ENCODE measurements at places on chromosomes 1 and 21.

- DNase-seq: no peak
These were observed 76.3 kb downstream of the DRAM2 start for GRCh38 chr1:111063595-111063994.

- no peak for DNase-seq
These were observed 83.4 kb downstream of the LYST start for GRCh38 chr1:235783148-235783776.

GRCh38 chr1:244012202-244012601 is 38.9 kb upstream of the ZBTB18 start:
- no peak for DNase-seq

DNA sequence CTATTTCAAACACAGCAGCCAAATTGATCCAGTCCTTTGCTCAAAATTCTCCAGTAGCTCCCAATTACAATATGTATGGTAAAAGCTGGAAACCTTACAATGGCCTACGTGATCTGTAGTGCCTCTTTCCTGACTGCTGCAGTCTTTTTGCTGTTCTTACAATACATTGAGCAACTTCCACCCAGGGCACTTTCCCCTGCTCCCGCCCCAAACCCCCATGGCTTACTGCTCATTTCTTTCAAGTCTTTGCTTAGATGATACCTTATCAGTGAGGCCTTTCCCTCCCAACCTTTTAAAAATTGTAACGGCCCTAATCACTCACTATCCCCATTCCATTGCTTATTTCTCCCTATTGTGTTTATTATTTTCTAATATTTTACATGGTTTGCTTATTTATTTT is 43.9 kb upstream of the APOBEC4 start:
- DNase-seq: no peak

GRCh38 chr1:9782897-9783296 is 40.9 kb downstream of the CLSTN1 start:
- DNase-seq: no peak

DNA sequence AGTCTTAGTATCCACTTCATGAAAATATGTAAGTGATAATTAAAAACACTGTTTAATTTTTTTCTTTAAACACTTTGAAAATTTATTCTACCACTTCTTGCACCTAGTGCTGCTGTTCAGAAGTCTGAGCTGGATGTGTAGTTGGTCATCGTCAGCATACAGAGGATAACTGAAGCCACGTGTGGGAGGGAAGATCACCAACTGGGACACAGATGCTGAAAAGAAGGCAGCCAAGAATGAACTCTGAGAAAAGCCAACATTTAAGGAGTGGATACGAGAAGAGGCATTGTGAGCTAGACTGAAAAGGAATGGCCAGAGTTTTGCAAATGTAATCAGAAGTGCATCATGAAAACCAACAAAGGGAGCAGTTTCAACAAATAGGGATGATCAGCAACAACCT is 24.6 kb upstream of the CLCA4 start:
- DNase-seq: no peak

DNA sequence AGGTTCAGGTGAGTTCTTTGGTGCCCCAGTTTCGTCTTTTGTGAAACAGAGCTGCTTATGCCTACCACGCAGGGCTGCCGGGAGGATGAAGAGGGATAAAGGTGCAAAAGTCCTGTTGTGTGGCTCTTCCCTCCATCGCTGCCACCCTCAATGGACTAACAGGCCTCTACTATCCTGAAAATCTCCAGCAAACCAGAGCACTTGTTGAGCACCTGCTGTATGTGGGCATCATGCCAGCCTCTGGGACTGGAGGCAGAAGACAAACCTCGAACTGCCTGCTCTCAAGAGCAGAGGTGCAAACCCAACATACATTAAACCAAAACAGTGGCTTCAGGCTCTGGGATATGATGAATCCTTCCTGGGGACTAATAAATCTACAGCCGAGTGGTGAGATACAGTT is 174.1 kb downstream of the ACTL8 start:
- DNase-seq: no peak
